ENCODE measurements at places on chromosomes 4 and X.

DNA sequence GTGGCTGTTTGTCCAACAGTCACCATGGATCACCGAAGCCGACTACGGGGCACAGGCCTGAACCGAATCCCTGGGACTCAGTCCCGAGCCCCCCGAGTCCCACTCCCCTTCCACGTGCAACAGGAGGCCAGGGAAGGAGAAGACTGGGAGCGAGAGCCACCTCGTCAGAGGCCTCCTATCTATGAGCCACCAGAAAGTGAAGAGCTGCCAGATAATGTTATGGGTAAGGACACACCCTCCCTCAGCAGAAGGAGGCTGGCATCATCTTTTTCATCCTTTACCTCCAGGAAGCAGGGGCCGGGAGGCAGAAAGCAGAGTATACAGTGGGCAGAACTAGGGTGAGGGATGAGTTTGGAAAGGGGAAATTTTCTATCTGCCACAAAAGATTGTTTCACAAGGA is 2.8 kb upstream of the PRDX4 start:
- DNase-seq = no peak

- DNase-seq = no peak
These were observed 10.0 kb upstream of the CC2D2A start for GRCh38 chr4:15459706-15460105.

GRCh38 chr4:149605601-149606378 is 209.9 kb downstream of the IQCM start:
- no peak for DNase-seq

- DNase-seq = no peak
These were observed 1329.1 kb downstream of the PCDH18 start for GRCh38 chr4:136203199-136203598.

DNA sequence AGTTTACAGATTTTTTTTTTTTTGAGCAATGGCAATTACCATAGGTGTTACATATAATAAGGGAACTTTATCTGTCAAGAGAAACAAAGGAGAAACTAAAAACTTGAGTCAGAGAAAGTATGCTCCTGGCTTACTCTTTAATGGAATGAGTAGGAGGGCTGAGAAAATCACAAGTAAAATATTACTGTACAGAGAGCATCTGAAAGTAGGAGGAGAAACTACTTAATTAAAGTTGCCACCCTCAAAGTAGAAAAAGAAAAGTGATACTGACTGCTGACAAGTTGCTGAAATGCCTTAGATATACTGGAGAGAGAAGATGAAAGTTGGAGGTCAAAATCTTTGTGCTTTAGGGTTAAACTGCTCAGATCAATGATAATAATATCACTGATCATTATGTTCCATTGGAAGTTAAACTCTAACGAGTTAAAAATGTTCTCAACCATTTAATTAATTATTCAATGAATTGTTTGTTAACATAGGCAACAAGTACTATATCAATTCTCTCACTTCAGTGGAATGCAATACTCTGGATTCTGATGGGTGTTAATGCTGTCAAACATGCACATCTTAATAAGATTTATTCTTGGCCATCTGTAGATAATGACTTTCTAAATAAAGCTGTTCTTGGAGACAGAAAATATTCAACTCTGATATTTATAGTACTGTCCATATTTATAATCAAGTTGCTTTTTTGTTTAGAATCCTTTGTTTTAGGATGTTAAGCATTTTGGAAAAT is 61.2 kb upstream of the CAMK2D start:
- no peak for DNase-seq

GRCh38 chrX:24879679-24880078 is 136.1 kb downstream of the ARX start:
- no peak for DNase-seq

- DNase-seq = no peak
These were observed 140.3 kb upstream of the CXCL13 start for GRCh38 chr4:77465271-77465670.

DNA sequence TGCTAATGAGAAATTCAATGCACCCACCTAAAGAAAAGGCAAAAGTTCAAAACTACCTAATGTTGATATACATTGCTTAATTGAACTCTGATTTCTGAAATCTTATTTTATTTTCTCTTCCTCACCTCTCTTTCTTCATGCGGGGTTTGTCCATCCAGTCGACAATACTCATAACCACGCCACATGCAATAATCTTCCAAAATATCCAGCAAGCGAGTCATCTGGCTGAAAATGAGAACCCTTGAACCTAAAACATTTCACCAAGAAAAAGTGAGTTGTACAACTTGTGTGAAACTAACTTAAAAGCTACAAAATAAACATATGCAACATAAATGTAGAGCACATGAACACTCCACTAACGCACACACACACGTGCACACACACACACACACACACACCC is 26.7 kb downstream of the SMARCA1 start:
- DNase-seq = no peak

DNA sequence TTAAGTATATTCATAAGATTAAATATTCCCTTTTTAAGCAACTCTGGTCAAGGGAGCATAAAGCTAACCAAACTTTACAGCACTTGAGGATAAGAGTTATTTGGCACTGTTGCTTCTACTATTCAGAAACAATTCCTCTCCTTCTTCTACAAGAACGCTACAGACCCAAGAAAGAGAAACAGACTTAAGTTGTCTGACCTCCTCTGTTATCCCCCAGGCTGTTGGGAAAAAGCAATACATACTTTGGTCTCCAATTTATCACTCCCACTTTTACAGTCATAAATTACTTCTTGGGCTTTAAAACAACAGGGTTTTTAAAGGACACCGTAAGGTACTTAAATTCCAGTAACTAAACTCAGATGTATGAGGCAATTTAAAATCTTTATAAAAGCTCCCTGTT is 147.4 kb downstream of the COL25A1 start:
- DNase-seq = no peak

GRCh38 chrX:151736685-151737084 is 2.1 kb downstream of the CNGA2 start:
- DNase-seq = no peak

DNA sequence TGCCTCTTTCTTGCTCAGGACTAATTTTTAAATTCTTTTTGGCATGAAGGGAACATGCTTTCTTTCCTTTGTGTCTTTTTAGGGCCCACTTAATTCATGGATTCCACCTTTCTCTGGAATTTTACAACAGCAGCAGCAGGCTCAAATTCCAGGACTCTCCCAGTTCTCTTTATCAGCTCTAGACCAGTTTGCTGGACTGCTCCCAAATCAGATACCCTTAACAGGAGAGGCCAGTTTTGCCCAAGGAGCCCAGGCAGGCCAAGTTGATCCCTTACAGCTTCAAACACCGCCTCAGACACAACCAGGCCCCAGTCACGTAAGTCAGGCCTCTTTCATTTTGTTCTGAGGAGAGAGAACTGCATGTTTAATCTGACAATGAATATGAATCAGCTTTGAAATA is 2.3 kb downstream of the ODAM start:
- no peak for DNase-seq

DNA sequence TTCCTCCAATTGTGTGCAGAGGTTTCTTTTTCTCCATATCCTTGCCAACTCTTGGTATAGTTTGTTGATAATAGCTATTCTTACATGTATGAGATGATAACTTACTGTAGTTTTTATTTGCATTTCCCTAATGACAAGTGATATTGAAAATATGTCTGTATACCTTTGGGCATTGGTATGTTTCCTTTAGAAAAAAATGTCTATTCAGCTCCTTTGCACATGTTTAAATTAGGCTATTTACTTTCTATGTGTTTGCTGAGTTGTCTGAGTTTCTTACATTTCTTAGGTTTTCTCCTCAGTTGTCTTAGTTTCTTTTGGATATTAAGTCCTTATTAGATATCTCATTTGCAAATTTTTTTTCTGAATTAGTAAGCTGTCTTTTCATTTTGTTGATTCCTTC is 487.3 kb upstream of the EPHA5 start:
- DNase-seq = no peak

DNA sequence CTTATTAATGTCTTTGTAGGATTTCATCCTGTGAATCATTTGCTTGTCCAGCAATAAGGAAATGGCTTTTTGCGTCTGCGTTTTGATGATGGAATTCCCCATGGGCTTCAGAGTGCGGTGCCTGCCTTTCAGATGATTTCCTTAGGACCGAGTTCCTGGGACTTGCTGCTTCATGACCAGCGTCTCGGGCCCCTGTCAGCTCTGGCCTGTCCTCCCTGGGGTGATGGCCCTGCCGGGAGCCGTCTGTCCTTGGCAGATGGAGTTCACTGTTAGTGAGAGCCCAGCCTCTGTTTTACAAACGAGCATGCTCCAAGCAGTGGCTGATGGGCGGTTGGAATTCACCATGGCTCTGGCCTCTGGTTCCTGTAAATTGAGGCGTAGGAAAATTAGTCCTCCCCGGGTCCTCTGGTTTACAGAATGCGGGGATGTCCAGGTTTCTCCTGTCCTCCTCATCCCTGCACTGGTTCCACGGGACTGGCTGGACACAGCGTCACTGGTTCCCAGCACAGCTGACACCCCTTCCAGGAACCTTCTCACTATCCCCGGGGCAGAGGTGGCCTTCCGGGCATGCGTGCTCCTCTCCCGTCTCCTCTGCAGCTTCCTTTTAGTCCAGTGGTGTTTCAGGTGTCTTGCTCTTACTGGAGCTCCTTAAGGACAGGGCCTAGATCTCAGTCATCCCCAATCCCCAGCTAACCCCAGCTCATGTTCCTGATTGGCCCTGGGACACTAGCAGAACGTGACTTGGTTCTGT is 34.9 kb downstream of the TBC1D14 start:
- no peak for DNase-seq

DNA sequence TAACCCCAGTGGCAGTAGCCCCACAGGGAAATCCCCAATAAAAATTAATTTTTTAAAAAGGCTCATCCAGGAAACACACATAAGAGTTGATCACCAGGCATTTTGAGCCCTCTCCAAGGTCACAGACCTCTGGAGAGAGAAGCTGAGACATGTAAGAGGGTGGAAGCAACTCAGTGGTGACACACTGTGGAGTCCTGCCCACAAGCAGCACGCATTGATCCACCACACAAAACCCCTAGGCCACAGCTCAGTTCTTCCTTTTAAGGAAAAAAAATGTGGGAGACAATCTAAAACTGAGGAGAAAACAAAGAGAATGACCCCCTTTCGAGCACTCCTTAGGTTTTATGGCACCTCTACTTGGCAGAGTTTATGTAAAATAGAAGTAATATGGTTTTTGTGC is 71.7 kb upstream of the S100G start:
- no peak for DNase-seq

- peak; percentile 76 for DNase-seq
These were observed 893 bp upstream of the SEPTIN11 start for GRCh38 chr4:76948443-76949275.

- DNase-seq = no peak
These were observed 153.9 kb downstream of the UNC5C start for GRCh38 chr4:95394752-95395306.

DNA sequence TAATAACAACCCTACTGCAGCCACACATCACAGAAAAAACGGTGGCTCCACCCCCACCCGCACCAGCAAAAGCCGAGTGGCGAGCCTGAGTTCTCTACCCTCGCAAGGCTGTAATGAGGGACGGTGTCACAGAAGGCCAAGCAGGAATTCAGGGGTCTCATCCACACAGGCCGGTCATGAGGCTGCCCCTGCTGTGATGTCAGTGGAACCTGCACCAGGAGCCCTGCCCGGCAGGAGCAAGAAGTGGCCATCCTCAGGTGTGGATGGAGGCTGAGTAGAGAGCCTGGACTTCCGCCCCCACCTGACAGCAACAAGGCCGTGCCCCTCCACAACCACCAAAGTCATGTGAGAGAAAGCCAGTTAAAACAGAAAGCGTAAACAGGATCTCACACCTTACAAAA is 20.6 kb downstream of the LYAR start:
- peak; percentile 74 for DNase-seq
